ENCODE measurements at places on chromosomes 5 and 9.

DNA sequence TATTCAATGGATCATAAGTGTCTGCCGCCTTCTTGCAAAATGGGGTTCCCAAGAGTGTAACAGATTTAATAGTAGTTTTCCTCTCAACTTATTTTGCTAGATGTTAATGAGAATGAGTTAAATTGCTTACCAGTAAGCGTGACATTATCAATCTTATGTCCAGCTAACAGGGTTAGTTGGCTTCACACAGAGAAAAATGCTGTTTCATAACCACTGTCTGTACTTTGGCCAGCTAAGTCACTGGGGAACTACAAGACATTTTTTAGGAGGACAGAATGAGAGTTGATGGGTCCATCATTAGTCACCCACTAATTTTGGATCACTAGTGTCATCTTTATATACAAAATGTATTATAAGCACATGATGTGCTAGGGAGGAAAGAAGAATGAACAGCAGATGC lies 1.4 kb downstream of the CDC37L1 start:
- no peak for DNase-seq

GRCh38 chr9:114631166-114631565 lies 20.1 kb downstream of the TMEM268 start:
- DNase-seq: no peak

DNA sequence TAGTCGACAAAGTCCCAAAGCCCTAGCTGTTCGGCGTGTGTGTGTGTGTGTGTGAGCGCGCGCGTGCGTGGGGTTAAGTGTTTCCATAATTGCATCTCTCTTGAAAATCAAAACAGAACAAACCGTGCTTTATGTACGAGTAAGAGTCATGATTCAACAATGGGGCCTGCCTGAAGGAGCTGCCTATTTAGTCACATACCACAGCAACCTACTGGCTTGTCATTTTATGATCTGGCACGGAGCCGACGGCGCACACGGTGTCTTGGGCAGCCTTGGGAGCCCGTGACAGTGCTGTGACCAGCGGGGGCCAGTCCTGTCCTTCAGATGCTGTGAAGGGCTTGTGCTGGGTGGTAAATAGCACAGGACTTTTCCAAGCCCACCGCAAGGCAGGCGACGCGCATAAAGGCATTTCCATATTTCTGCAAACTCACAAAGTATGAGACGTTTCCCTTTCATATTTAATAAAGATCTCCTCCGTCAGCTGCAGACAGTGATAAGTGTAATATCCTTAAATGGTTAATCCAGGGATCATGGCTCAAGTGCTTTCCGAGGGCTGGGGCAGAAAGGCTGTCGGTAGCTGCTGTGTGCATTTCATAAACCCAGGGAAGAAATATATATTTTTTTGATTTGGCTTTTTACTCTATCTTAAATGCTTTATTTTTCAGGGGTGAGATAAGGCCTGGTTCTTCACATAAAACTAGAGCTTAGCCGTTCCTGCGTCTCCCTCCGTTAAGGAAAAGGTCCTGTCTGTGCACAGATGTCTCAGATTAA lies 270.2 kb upstream of the IRX1 start:
- DNase-seq: peak; percentile 55

DNA sequence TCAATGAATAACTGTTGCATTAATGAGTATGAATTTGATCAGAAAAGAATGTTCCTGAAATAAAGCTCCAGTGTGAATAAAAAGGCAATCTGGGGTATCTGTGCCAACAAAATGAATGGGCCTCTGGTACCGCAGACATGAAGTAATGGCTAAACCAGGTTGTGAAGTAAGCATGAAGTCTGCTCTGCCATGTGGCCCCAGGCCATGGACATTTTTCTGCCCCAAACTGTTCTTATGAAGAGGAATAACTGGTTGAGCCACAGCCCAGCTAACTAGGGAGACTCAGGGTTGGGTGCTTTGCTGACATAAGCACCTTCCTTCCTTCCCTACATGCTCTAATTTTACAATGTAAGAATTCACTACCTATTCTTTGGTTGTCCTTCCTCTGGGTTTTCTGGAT lies 147.4 kb upstream of the LRRTM2 start:
- DNase-seq: no peak

DNA sequence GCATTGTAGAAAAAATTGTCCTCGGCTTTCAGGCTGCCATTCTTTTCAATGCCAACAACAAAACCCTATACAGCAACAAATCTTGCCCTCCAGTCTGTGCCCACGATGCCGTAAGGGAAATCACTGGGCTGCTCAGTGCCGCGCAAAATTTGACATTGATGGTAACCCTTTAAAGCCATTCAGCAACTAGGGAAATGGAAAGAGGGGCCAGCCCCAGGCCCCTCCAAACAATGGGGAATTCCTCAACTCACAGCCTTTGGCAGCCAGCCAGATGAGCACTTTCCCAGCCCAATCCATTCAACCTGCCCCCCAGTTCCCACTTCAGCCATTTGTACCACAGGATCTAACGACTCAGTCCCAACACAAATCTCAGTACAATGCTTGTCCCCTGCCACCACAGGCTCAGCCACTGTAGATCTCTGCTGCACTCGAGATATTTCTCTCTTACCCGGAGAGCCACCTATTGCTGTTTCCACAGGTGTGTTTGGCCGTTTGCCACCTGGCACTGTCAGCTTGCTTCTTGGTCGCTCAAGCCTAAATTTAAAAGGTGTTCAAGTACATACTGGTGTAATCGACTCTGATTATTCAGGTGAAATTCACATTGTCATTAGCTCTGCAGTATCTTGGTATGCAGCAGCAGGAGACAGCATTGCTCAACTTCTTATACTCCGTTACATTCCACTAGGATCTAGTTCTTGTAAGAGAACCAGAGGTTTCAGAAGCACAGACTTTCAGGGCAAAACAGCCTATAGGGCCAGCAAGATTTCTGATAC lies 103.3 kb downstream of the SYK start:
- peak; percentile 15 for DNase-seq

GRCh38 chr5:166942948-166943347 lies 1348.5 kb upstream of the WWC1 start:
- no peak for DNase-seq

DNA sequence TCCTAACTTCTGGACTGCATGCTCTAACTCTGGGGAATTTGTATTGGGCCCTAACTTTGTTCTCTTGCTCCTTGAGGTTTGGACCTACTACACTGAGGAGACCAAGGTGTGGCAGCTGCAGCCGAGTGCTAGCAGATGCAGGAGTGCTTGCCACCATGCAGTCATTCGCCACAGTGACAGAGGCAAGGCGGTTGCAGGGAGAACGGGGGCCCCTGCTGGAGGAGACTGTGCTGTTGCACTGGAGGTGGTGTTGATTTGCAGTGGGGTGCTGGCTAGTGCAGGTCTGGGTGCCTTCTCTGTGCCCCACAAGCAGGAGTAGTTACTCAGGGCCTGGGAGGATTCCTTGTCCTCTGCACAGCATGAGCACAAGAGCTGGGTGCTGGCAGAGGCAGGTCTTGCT lies 22.4 kb upstream of the DIRAS2 start:
- DNase-seq: no peak

DNA sequence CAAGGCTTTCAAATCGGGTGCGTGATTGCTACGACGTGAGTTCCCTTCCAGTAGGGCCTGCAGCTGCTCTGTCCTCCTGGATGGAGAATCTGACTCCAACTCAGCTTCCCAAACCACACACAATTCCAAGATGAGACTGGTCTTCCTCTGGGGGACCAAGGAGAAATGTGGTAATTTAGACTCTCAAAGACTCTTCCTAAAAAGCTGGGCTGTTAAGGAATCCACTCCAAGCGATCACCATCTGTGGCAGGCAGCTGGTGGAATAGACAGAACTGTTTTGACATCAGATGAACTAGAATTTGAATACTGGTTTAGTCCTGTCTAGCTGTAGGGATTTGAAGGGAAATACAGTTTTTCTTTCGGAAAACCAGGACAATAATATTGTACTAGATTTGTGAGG lies 130.7 kb upstream of the KLF4 start:
- no peak for DNase-seq

DNA sequence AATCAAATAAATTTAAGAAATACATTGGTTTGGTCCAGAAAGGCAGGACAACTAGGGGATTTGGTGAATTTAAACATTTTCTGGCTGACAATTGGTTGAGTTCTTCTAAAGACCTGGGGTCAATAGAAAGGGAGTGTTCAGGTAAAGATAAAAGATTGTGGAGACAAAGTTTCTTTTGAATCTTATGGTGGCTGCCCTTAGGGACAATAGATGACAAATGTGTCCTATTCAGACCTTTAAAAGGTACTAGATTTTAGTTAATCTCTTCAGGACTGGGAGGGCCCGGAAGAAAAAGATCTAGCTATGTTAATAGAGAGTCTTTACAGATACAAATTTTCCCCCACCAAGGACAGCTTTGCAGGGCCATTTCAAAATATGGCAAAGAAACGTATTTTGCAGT lies 35.9 kb downstream of the PLEKHG4B start:
- DNase-seq: no peak

- DNase-seq: no peak
Measured at GRCh38 chr9:114220061-114220541, 64.8 kb downstream of the COL27A1 start.

- no peak for DNase-seq
Measured at GRCh38 chr9:104675611-104676010, 18.7 kb upstream of the OR13D1 start.

GRCh38 chr5:5055712-5056111 lies 84.4 kb upstream of the ADAMTS16 start:
- no peak for DNase-seq

GRCh38 chr5:93497096-93497495 lies 83.9 kb downstream of the NR2F1-AS1 start:
- DNase-seq: no peak

DNA sequence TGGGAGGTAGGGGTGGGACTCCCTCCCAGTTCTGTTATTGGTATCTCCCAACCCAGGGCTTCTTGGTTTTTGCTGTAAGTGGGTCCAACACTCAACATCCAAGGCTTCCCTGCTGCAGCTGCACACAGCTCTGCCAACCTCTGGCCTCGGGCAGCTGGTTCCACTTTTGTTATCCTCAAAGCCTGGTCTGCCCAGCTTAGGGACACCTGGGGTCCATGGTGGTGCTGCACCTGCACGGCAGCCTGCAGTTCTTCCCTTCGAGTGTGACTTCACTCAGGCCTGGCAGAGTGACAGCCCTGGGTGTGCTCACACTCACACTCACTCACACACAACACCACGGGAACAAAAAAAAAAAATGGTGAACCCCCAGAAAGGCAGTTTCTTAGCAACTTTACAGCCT lies 15.3 kb upstream of the SAP30L start:
- DNase-seq: no peak

DNA sequence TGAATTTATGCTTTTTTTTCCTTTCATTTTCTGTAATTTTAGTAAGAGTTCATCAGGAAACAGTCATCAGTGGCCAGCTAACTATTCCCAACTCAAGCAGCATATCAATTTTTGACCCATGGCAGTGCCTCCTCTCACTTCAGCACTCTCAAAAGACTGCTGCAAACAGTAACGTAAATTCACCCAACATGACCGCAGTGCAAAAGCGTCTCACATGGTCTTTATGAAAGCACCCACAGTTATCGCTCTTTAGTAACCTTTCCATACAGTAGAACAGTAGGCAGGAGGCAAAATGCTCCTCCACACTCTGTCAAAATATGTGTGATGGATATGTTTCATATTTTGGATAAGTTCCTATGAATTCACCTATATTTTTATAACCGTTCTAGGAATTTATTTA lies 48.6 kb downstream of the PARP8 start:
- DNase-seq: no peak

- DNase-seq: no peak
Measured at GRCh38 chr9:8224381-8224801, 424.8 kb upstream of the DMAC1 start.
